ENCODE measurements at places on chromosomes 11 and 22.

DNA sequence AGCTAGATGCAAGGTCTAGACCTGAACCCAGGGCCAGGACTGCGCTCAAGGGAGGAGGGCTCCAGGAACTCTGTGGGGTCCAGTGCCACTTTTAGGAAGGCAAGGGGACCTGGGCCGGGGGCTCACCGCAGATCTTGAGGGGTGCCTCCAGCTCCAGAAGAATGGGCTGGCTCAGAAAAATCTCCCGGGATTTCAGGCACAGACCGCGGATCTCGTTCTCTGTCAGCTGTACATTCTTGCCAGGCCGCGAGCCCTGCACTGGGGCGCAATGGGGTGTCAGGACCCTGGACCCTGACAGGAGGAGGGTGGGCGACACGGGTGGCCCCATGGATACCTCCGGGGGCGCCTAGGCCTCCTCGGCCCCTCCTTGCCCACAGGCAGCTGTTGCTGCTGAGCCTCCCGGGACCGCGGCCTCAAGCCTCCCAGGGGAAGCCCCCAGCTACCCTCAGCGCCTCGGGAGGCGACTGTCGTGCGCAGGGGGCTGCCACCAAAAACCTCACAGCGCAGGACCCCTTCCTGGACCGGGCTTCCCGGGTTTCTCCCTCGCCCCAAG, 640 bp downstream of the PPP1CA start:
- DNase-seq = no peak

GRCh38 chr11:73520353-73521061, 77.4 kb downstream of the FAM168A start:
- no peak for DNase-seq

DNA sequence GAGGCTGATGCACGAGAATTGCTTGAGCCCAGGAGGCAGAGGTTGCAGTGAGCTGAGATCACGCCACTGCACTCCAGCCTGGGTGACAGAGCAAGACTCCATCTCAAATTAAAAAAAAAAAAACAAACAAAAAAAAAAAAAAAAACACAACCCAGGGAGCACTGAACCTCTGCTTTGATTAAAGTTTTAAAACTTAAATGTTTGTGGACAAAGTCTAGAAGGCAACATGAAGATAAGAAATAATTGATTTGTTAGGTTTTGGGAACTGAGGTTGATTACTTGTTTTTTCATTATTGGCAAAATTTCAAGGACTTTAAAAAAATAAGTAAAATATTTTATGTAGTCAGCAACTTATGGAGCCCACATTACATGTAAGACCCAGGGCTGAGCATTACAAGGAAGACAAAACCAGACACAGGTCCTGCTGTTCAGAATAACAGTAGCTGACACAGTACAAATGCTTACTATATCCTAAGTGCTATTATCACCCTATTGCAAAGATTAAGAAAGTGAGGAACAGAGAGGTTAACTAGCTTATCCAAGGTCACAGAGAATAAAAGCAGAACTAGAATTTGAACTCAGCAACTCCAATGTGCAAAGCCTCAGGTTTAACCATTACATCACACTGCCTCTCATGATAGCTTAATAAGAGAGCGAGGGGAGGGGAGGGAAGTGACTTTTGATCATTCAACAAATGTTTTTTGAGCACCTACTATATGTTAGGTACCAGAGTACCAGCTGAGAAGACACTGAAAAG, 2.3 kb upstream of the CRY2 start:
- DNase-seq = no peak

DNA sequence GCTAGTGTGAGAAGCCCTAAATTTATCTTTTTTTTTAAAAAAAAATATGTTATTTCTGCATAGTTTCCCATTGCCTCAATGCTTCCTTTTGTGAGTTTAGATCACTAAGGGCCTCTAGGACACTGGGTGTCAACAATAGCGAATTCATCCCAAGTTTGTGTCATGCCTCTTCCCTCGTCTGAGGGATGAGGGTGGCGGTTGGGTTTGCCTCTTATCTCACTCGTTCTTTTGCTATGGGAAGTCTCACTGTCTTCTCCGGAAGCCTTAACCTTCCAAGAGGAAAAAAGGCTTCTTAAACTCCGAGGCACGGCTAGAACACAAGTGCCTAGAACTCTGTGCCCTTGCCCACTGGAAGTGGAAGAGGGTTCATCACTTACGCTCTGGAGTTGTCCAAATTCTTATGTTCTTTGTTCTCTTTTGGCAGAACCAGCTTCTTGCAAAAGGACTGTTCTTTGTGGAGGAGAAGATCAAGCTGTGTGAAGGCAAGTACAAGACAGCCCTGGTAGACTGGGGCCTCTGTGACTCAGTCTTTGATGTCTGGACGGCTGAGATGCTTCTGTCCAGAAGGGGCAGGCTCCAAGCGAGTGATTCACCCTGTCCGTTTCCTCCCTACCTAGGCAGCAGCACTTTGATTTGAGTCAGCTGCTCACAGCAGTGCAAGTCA, 78.5 kb downstream of the TRAF6 start:
- no peak for DNase-seq

DNA sequence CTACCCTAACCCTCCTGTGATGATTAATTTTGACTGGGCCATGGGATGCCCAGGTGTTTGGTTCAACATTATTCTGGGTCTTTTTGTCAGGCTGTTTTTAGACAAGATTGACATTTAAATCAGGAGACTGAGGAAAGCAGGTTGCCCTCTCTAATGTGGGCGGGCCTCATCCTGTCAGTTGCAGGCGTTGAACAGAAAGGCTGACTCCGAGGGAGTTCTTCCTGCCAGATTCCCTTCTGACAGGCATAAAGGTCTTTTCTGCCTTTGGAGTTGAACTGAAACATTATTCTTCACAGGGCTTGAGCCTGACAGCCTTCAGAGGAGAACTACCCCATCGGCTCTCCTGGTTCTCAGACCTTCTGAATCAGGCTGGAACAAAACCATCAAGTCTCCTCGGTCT, 4.3 kb upstream of the PSMC3 start:
- no peak for DNase-seq

DNA sequence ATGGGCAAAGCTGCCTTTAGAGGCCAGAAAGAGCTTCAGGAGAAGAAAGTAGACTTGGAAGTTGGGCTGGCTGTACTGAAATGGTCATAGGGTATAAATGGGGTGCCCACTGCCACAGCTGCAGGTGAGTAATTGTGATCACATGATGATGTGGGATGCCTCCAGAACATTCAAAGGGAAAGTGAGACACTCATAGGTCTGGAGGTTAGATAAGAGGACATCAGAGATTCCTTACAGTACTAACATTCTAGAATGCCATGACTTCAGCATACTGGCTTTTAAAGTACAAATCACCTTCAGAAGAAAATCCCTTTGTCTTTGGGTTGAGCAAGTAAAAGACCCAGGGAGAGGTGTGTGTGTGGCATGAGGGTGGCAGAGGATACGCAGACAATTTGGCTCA, 419.2 kb downstream of the TENM4 start:
- DNase-seq = no peak

DNA sequence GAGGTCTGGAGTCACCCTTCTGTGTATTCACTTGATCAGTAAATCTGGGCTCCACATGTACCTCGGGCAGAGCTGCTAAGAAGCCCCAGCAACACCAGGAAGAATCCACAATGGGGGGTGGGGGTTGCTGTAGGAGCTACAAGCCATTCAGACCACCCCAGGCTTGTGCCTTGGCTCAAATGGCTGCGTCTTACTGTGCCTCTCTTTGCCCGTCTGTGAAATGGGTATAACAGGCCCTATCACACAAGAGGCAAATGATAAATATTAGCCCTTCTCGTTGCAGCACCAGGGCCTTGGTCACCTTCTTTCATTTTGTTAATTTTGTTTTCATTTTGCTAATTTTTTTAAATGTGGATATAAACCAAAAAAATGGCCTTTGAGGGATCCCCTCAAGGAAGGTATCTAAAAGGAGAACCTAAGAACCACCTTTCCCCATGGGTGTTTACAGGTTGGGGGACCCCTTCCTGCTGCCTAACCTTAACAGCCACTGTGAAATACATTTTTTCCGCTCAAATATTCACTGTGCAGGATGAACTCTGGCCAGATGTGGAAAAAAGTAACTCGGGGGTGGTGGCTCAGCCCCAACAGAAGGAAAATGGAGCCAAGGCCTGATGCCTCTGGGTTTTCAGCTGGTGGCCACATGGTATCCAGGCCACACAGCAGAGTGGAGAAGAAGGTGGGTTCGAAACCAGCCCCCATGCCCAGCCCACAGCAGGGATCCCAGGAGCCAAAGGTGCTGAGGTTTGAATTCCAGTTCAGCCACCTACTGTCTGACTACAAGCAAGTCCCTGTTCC, 284.0 kb downstream of the MN1 start:
- no peak for DNase-seq

DNA sequence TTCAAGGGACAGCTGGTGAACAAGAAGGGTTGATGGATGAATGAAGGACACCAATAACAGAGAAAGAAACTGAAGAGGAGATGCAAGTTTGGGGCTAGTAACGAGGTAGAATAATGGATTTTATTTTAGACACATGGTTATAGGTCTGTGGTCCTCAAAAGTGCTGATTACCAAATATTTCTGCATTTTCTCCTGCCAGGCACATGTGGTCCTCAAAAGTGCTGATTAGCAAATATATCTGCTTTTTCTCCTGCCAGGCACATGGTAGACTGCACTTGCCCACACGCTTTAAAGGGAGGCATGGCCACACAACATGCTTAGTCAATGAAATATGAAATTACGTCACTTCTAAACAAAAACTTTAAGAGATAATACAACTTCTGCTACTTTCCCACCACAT, 373.1 kb upstream of the SYN3 start:
- no peak for DNase-seq

GRCh38 chr11:46306296-46306853, 28.9 kb downstream of the CREB3L1 start:
- no peak for DNase-seq

- DNase-seq = no peak
Observed at GRCh38 chr11:6531267-6531752, 34.2 kb downstream of the DNHD1 start.

DNA sequence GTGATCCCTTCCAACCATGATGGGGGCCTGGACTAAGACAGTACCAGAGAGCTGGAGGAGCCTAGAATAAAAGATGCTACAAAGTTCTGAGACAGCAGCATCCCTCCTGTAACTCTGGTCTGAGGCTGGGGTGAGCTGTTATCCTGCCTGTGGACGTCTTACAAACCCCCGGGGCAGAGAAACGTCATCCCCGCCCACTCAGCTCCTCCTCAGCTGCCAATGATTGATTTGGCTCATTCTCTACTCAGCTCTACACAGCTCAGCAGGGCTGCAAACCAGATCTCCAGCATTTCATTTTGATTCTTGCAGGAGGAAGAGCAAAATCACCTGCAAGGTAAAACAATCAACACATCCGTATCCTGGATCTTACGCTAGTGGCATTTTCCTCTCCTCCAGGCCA, 55.5 kb downstream of the CSNK2A3 start:
- no peak for DNase-seq

DNA sequence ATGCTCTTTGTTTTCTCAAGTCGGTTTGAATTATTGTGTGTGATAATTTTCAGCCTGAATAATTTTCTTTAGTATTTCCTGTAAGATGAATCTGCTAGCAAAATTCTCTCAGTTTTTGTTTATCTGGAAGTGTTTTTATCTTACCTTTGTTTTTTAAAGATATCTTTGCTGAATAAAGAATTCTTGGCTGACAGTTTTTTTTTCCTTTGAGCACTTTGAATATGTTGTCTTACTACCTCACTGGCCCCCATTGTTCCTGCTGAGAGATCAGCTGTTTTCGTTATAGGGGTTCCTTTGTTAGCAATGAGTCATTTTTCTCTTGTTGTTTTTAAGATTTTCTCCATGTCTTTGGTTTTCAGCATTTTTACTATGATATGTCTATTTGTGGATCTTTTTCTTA, 63.0 kb downstream of the HORMAD2 start:
- no peak for DNase-seq

DNA sequence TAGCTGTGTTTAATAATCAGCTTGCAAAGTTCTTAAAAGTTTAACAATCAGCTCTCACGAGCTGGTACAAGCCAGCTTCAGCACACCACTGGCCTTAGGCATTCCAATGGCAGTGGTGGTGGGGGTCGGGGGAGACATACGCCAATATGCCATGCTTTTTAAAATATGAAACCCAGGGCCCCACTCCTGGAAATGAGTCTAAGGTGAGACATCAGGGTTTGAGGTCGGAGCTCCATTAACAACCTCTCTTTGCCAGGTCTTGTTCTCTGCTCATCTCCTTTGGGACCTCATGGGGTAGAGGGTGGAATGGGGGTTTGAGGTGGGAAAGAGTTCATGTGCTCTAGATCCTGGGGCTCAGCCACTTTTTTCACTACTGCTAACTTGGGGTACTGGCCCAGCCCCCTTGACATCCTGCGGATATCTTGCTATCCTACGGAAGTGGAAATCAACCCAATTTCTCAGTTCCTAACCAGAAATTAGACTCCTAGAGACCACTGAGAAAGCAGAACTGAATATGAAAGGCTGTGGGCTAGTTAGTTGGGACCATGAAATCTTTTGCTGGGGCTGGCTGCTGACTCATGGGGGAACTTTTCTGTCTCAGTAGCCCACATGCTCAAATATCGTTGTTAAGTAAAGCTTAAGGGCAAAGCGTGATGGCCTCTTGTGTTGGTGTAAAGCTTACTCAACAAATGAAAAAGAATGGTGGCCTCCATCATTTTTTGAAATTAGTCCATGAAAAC, 90.1 kb downstream of the PDHX start:
- no peak for DNase-seq

- DNase-seq = no peak
Observed at GRCh38 chr11:58028687-58029411, 1.9 kb upstream of the OR6Q1 start.

GRCh38 chr22:43100225-43100624, 10.3 kb upstream of the BIK start:
- no peak for DNase-seq

DNA sequence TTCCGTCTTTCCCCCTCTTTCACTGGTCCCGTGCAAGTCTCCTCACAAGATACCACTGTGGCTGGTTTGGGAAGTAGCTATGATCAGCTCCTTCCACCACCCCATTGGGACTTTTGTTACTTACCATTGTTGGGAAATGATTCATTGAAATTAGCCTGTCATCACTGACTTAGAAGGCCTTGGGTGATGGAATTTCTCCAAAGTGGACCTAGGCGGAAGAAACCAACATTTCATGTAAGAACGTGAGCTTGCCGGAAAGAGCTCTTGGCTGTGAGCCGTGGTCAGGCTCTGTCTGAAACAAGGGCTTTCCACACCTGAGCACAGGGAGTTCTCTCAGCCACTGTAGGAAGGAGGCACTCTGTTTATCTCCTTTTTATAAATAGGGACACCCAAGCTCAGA, 23.5 kb upstream of the CRYBB3 start:
- no peak for DNase-seq

DNA sequence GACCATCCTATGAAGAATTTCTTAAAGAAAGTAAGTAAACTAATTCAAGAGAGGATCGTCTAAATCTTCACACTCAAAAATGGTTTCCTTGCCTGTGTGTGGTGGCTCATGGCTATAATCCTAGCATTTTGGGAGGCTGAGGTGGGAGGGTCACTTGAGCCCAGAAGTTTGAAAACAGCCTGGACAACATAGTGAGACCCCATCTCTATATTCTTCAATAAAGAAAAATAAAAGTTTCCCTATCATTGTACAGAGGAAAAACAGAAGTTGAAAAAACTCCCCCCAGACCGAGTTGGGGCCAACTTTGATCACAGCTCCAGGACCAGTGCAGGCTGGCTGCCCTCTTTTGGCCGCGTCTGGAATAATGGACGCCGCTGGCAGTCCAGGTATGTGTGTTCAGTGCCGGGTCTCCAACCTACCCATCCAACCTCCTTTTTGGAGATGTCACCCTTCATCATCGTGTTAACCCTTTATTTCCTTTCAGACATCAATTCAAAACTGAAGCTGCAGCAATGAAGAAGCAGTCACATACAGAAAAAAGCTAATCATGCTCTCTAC, 3.0 kb downstream of the RPS25 start:
- DNase-seq = no peak
